Activated T-helper 1 cell treated with anti-CD3 and anti-CD28 coated beads, Interleukin-2, amount 50 U/mL, for 16 hours (primary cell): ENCODE measurements at places on chromosomes 6 and 20.

DNA sequence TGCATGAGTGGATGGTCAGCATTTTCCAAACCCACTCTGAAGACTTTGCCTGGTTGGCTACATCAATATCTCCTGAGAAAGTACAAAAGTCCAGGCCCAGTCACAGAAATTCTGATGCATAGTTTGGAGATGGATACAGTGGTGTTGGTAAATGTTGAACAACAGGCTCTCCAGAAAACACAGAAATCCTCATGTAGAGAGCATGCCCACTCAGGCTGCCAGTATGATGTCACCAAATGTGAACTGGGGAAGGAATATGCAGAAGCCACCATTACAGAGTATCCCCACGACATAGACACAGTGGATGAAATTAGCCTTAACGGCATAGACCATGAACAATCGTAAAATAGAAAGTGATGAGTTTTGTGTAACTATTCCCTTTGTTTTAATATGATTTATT lies 97.1 kb upstream of the NXT1 start:
- DNase-seq: no peak

- no peak for DNase-seq
Measured at GRCh38 chr6:75504465-75505222, 11.0 kb upstream of the FILIP1 start.

GRCh38 chr20:37901240-37901639 lies 1.7 kb upstream of the VSTM2L start:
- DNase-seq: no peak

DNA sequence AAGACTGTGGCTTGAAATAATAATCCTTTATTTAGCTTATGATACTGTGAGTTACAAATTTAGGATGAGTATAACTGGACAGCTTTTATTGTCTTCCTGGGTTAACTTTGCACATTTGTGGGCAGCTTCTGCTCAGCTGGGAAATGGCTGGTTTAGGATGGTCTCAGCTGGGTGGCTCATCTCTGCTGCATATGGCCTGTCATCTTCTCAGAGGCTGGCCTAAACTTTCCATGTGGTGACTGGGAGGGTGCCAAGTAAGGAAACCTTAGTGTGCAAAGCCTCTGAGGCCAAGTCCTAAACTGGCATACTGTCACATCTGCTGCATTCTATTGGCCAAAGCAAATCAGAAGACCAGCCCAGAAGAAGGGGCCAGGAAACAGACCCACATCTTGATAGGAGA lies 40.2 kb downstream of the BTBD3 start:
- no peak for DNase-seq

- no peak for DNase-seq
Measured at GRCh38 chr6:135149376-135149775, 31.7 kb upstream of the MYB start.

DNA sequence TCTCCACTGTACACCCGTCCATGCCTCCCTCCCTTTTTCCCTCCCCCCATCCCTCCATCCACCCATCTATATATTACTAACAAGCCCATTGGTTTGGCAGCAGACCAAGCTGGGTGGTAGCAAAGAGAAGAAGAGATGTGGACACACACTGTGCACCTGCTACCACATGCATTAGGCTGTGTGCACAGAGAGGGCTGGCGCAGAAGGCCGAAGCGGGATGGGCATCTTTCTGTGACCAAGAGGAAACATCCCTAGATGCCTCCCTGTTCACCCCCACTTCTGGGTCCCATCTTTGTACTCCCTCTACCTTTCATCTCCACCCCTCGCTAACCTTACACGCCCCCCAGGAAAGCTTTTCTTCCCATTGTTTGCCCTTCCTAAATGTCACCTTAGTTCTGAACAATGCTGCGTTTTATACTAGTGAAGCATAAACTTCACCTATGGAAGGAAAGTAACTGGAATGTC lies 64.9 kb upstream of the AFDN start:
- DNase-seq: no peak

DNA sequence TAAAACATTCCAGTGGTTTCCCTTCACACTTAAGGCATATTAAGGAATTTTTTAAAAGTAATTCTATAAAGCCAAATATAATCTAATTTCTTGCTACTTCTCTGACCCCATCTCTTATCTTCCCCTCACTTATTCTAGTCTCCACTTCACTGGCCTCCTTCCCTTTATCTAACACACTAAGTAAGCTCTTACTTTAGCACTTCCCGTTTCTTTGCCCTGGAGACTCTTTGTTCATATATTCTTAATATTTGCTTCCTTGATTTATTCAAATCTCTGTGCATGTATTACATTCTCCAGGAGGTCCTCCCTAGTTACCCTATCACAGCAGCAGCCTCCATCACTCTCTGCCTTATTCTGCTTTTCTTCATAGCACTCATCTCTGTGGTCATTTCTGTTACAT lies 20.3 kb downstream of the GTPBP2 start:
- no peak for DNase-seq

GRCh38 chr6:149303468-149303867 lies 14.0 kb upstream of the TAB2 start:
- DNase-seq: no peak

- DNase-seq: no peak
Measured at GRCh38 chr6:122081921-122082320, 317.5 kb upstream of the HSF2 start.

- no peak for DNase-seq
Measured at GRCh38 chr20:45061244-45061643, 39.7 kb downstream of the KCNS1 start.

DNA sequence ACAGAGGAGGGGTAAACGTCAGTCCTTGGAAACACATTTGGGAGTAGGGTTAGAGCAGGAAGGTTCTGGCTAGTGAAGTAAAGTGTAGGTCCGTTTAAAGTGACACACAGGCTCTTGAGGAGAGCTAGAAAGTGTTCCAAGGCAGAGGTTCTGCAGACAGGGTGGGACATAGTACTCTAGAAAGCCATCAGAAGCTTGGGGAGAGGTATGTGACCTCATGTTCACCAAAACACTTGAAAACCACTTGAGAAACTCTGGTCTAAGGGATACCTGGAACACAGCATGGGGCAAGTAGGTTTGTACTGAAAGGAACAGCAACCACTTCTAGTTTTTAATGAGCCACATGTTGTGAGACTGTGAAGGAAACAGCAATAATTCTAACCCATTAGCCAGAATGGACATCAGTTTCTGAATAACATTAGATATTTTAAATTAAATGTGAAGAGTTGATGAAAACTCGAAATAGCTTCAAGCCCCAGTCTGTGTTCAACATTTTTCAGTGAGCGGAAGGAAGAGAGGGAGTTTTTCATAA lies 49.0 kb downstream of the SOBP start:
- no peak for DNase-seq

GRCh38 chr20:54189630-54190029 lies 15.8 kb upstream of the CYP24A1 start:
- no peak for DNase-seq

DNA sequence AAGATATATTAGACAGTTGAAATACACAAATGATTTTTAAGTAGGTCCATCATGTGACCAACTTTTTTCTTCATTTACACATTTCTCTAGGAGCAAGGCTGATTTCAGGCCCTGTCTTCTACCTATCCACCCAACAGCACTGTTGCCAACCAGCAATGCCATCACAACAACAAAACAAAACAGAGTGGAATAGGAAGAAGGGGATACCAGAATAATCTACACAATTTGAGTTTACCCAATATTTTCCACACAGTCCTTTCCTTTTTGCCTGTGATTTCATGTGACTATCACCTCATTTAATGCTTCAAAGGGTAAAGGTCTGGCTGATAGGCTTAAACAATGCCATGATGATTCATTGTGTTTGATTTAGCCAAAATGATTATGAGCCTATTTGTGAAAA lies 94.9 kb downstream of the MTFR2 start:
- no peak for DNase-seq

GRCh38 chr20:1946762-1947534 lies 46.9 kb downstream of the PDYN start:
- DNase-seq: no peak
